ENCODE measurements at places on chromosomes 2 and 18. TPM values are rescaled to one million over a fixed set of nuclear protein-coding genes. Genes with fewer than 3 reads are reported as not detected.

The CELF4 gene
- not detected for total RNA-seq

The CYTIP gene
- 341 TPM for total RNA-seq

GRCh38 chr2:239603411-239604356, 202.9 kb upstream of the HDAC4 start:
- H3K27me3 ChIP-seq: peaks cover 3% of the 10 kb centered on the region
- H3K4me1 ChIP-seq: no peaks in the 10 kb centered on the region
- no peak for DNase-seq
- no peak overlapping the region for H3K27ac ChIP-seq
- H3K36me3 ChIP-seq: no peaks in the 10 kb centered on the region

DNA sequence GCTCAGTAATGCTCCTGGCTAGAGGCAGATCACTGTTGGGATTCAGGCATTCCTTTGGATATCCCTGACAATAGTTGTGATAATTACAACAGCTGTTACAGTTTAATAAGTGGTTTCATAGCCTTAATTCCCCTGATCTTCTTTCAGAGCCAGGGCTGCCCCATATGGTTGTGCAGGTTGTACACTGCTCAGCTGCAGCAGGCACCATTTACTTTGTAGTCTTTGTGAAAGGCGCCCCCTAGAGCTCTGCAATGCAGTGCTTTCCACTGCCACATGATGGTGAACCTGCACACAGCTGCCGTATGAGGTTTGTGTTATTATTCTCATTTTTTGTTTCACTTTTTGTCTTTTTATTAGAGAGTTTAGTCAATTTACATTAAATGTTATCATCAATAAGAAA, 239.1 kb downstream of the KCNS3 start:
- H3K36me3 ChIP-seq: no peaks in the 10 kb centered on the region
- no peak for DNase-seq
- H3K4me3 ChIP-seq: no peak overlapping the region
- no peaks in the 10 kb centered on the region for H3K4me1 ChIP-seq
- no peak overlapping the region for H3K27ac ChIP-seq

DNA sequence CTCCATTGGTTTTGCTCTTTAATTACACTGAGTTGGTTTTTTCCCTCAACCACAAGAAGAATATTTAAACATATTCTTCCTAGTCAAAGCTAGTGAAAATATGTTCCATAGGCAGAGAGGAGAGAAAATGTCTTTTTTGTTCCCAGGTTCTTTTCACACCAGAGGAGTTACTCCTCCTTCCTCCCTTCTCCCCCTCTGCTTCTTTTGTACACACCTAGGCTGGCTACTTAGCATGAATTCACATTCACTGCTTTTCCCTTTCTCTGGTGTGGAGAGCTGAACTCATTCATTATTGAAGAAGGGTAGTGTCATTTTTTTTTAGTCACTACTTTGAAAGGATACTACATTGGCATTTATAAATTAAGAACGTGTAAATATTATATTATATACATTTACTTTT, 56.6 kb upstream of the UGP2 start:
- no peaks in the 10 kb centered on the region for H3K27me3 ChIP-seq
- H3K36me3 ChIP-seq: no peaks in the 10 kb centered on the region
- no peak overlapping the region for H3K4me3 ChIP-seq
